CD4-positive, alpha-beta T cell treated with Interleukin-17A for 4 hours (primary cell): ENCODE measurements at places on chromosomes 7 and 10.

DNA sequence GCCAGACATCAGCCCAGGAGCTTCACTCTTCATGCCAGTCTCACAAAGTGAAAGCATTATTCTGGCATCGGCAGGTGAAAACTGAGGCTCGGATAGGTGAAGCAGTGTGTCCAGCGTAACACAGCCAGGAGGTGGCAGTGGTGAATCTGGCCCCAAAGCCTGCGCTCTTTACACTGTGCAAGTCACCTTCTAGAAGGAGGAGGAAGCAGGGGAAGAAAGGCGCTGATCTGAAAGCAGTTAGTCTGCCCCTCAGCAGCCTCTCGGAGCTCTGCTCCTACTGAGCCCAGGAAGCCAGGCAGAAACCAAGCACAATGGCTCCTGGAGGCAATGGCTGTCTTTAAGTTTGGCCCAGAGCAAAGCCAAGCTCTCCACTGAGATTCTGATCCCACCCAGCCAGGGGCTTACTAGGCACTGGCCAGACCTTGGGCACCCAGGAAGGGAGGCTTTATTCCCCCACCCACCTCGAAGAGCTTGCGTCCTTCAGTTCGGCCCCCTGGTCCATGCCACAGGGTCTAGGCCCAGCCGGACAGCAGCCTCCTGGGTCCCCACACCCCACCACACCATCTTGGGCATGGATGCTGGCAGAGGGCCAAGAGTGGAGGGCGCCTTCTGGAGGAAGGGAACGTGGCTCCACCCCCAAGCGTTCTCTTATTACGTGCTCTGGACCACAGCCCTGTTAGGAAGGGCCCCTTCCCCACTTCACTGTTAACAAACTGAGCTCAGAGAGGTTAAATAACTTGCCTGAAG is 104.5 kb downstream of the GRID1 start:
- no peak for DNase-seq

DNA sequence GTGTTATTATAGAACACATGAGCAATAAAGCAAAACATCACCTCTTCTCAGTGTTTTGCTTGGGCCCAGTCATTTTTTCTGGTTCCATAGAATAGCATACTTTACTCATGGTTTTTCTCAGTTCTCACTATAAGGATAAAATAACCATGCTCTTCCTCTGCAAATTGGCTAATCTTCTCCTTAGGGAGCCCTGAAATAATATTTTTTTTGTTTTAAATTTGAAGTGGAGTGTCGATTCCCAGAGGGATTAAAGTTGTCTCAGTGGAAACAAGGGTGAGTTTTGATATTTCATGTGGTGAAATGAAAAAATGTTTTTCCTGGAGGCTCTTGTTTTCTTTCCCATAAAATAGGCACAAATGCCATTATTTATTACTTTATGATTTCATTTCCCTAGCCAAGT is 127.3 kb downstream of the NOC3L start:
- no peak for DNase-seq

DNA sequence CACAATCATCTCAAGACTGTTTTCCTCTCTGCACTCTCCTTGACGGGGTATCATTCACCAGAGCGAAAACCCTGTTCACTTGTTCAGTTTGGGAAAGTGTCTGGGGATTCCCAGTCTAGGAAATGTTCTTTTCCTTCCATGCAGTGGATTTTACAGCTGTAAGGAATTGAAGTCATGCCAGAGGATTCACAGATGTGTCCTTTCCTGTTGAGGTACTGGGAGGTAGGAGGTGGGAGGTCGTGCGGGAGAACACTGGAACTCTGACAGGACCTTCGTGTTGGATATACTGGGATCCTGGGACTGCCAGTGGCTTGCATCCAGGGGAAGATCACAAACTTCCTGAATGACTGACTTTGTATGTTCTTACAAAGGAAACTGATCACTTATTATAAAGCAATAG is 185.5 kb downstream of the BMPER start:
- DNase-seq = no peak

- DNase-seq = no peak
These were observed at the start of gene GLI3 for GRCh38 chr7:42236976-42237810. Gene GLI3 (minus strand): TSS chr7:42237209. CDS start chr7:42223253, 13,956 bp downstream.
